Parietal lobe (tissue), 2 donors: ENCODE measurements at places on chromosomes 4 and X. TPM values are rescaled to one million over a fixed set of nuclear protein-coding genes. Genes with fewer than 3 reads are reported as not detected.

Gene ASIC5
- total RNA-seq: not detected

Gene RAB40AL
- total RNA-seq: 5.6 TPM

Gene ARL9
- 3.8 TPM for total RNA-seq

Gene RGS12
- total RNA-seq: 133 TPM

Gene TEX13B
- total RNA-seq: not detected

Gene RENBP
- total RNA-seq: 4.1 TPM

Gene ZCCHC12
- total RNA-seq: 29.7 TPM

Gene SH2D1A
- total RNA-seq: not detected

Gene CYBB
- total RNA-seq: 6.6 TPM

Gene MAGEE2
- 5.3 TPM for total RNA-seq

Gene PLCXD1
- 21.9 TPM for total RNA-seq

Gene PAGE2
- not detected for total RNA-seq

Gene CT47A7
- not detected for total RNA-seq

Gene SLC6A14
- not detected for total RNA-seq

Gene ITIH6
- not detected for total RNA-seq

Gene LDB2
- 133 TPM for total RNA-seq

Gene PNMA6E
- not detected for total RNA-seq

Gene NMU
- total RNA-seq: 2.2 TPM

Gene VEGFC
- total RNA-seq: 0.94 TPM

Gene RRH
- 0.31 TPM for total RNA-seq

Gene NPY5R
- total RNA-seq: 13.1 TPM

Gene CFI
- 1.6 TPM for total RNA-seq

Gene UGT2B10
- total RNA-seq: not detected

Gene EDA
- 4.7 TPM for total RNA-seq

Gene ABLIM2
- 22.2 TPM for total RNA-seq

Gene TAF7L
- total RNA-seq: 0.31 TPM

Gene IL2RG
- total RNA-seq: 0.63 TPM

Gene APLN
- total RNA-seq: 3.1 TPM

Gene HTRA3
- total RNA-seq: 1.3 TPM

Gene NKX6-1
- total RNA-seq: not detected

Gene AMTN
- total RNA-seq: not detected

Gene HTN3
- total RNA-seq: not detected

Gene MAGEB18
- not detected for total RNA-seq

Gene NR3C2
- total RNA-seq: 17.8 TPM

Gene PSAPL1
- total RNA-seq: not detected

Gene ARMCX2
- 55.7 TPM for total RNA-seq

Gene SFRP2
- 1.6 TPM for total RNA-seq

Gene MAGEA8
- not detected for total RNA-seq

Gene CFAP299
- 1.9 TPM for total RNA-seq
